ENCODE measurements at places on chromosomes 2 and 18.

DNA sequence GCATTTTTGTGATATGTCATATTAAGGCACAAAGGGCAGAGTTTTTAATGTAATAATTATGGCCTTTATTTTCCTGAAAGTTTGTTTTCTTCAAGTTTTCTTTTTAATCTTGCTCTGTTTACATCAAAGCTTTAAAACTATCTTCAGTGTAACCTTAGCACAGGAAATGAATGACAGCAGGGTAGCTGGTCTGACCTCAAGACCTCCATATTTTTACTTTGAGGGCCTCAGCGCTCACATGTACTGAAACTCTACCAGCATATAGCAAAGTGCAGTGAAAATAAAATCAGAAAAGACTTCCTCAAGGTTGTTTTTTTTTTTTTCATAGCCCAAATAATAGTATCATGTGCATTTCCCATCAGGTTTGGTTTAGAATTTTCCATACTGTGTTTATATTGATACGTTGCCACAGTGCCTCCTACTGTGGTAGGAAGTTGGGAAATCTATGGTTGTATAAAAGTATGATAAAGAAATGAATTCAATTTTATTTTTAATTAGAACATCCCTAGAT lies 163.4 kb downstream of the UBE2E3 start:
- no peak for DNase-seq

DNA sequence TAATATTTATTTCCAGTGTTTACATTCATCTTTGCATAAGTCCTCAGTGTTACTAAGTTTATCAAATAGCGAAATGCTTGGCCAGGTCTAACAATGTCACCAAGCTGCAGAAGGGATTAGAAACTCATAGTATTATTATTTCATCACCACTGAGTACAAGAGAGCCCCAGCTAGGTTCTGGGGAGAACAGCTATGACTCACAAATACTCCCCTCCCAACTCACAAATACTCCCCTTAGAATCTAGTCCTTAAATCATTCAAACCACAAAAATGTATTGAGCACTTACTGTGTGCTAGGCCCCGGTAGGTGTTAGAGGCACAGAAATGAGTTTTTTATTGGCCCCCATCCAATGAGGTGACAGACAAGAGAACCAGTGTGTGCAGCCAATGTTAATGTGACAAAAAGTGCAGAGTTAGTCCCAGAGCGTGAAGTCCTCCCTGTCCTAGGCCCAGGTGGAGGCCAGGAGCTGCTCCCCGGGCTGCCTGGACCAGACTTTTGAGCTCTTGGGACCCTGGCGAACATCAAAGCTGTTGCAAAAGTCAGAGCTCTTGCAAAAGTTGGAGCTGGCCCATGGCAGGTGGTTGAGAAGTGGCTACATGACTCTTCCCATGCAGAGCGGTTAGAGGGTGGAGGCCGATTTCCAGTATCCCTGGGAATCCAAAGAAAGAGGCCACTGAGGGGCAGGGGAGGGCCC lies 9.8 kb downstream of the STEAP3 start:
- DNase-seq: no peak

GRCh38 chr2:222892321-222892720 lies 31.5 kb downstream of the ACSL3 start:
- DNase-seq: no peak

DNA sequence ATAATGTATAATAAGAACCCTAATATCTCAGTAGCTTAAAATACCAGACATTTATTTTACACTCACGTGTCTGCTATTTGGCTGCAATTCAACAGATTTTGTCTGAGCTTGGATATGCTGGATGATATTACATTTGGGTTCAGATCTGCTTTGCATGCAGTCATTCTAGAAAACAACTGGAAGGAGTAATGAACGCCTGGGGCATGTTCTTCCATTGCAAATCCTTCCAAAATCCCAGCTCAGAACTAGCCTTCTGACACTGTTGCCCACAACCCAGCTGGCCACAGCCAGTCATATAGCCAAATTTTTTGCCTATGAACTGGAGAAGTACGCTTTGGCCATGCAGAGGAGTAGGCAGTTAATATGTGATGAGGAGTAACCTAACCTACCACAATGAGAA lies 597.8 kb upstream of the VRK2 start:
- DNase-seq: no peak

GRCh38 chr2:100853909-100854810 lies 34.2 kb downstream of the NPAS2 start:
- no peak for DNase-seq

DNA sequence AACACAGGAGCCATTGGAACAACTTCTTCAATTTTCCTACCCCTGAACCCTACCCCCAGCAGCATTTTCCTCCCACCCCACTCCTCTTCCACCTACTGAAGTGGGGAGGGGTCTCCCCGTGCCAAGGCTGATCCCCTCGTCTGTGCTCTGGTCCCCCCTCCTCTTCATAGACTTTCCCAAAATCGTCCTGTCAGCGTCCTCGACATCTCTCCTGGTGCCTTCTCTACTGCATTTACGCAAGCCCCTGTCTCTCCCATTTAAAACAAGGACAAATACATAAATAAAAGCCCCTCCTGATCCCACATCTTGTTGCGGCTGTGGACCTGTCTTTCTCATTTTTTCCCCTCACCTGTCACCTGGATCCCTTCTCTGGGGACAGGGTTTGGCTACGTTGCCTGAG lies 42.2 kb downstream of the EMX1 start:
- DNase-seq: no peak

GRCh38 chr18:13183790-13184189 lies 34.8 kb upstream of the LDLRAD4 start:
- DNase-seq: no peak

GRCh38 chr2:15956230-15956629 lies 15.9 kb downstream of the MYCN start:
- no peak for DNase-seq

DNA sequence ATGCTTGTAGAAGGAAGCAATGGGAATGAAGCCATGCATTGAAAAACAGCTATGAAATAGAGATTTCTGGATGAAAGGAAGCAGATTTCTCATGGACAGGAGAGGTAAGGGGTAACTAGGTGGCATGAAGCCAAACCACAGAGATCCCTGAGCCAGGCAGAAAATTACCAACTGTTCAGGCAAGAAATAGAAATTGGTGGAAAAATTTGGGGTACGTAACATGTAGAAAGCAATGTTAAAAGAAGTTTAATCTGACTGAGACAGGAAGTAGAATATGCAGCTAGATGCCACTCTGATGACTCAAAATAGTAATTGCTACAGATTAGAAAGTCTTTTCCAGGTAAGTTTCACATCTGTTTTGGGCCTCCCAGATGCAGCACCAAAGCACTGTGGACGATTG lies 928.5 kb upstream of the CELF4 start:
- DNase-seq: no peak

DNA sequence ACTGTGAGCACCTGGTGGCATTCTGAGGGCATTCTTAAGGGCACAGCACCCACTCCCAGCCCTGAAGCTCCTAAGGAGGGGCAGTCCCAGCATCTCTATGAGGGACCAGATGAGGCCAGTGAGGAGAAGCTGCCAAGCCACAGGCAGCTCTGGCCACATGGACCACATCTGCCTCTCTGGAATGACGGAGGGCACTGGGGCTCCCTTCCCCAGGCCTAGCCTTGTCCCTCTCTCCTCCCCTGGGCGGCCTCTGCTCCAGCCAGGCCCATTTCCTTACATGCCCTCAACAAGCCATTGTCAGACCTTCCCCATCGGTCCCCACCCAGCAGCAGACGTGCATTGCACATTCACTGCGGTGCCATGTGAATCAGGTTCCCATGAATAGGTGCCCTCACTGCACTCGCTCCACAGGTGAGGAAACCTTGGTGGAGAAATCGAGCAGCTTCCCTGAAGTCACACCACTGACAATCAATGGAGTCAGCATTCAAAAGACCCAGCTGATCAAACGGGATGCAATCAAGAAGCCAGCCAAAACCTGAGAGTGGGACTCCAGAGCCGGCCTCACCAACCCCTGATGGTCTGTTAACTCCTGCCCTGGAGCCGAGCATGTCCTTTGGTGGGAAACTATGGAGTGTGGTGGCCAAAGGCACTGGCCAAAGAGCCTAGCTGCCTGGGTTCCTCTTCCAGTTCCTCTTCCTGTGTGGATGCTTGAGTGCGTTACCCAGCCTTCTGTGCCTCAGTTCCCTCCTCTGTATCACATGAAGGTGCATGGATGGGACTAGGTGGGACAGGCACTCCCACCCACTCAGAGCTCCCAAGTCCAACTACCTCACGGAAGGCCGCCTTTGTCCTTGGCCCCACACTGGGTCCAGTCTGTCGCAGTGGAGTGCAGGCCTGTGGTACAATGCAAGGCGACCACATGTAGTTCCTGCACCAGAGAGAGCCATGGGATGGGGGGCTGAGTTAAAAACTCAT lies 147.3 kb downstream of the ZFP36L2 start:
- DNase-seq: no peak

DNA sequence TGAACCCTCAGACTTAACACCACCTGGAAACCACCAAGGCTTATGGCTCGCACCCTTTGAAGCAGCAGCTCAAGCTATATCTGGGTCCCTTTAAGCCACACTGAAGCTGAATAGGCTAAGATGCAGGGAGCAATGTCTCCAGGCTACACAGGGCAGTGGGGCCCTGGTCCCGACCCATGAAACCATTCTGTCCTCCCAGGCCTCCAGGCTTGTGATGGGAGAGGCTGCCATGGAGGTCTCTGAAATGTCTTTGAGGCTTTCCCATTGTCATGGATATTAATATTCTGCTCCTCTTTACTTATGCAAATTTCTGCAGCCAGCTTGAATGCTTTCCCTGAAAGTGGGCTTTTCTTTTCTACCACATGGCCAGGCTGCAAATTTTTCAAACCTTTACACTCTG lies 608.7 kb downstream of the CNTNAP5 start:
- DNase-seq: no peak

GRCh38 chr2:139916822-139917221 lies 1136.6 kb upstream of the NXPH2 start:
- DNase-seq: no peak

DNA sequence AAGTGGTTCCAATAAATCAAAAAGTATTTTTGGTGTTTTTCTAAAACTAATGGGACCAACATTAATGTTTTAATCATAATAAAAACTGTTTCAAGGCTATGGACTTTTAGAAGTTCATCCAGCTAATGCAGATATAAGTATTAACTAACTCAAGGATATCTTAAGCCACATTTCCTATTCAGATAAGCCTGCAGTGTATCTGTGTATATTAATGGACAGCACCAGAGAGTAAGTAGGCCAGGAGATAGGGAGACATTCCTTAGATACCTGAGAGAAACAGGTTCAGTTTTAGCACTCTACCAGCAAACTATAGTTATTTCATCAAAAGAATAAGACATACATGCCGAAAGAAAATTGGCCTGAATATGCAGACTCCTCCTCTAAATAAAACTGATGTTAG lies 27.3 kb downstream of the PREPL start:
- no peak for DNase-seq

DNA sequence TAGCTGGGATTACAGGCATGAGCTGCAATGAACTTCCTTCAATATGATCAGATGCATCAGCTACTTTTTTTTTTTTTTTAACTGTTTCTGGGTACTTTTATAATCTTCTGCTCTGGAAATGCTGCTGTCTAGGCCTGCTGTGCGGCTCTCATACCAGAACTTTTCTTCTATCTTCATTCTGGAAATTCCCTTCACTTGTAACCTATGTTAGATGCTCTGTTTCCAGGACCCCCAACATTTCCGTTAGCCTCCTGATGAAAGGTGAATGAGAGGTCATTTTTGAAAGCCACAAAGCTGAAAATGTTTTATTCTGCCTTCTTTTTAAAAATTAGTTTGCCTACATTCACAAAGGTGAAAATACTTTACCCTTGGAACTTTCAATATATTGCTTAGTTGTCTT lies 8.6 kb downstream of the AGFG1 start:
- DNase-seq: no peak

DNA sequence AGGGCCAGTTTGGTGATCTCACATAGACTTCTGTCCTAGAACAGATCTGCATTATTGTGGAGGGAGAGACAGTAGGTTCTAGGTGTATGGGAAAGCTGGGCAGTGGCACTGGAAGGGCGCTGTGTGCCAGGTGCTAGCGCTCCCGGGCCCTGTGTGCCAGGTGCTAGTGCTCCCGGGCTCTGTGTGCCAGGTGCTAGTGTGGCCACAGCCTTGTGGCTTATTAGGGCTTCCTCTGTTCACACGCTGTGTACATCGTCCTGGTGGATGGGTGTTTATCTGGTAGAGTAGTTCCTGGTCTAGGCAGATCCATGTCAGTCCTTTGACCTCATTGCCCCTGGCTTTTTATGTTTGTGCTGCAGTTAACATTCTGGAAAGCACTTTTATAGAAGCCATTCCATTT lies 263.4 kb downstream of the AGAP1 start:
- DNase-seq: no peak

GRCh38 chr2:152396051-152396511 lies 61.1 kb downstream of the FMNL2 start:
- no peak for DNase-seq

- DNase-seq: no peak
These were observed 105.5 kb upstream of the RNF152 start for GRCh38 chr18:61998335-61998734.

DNA sequence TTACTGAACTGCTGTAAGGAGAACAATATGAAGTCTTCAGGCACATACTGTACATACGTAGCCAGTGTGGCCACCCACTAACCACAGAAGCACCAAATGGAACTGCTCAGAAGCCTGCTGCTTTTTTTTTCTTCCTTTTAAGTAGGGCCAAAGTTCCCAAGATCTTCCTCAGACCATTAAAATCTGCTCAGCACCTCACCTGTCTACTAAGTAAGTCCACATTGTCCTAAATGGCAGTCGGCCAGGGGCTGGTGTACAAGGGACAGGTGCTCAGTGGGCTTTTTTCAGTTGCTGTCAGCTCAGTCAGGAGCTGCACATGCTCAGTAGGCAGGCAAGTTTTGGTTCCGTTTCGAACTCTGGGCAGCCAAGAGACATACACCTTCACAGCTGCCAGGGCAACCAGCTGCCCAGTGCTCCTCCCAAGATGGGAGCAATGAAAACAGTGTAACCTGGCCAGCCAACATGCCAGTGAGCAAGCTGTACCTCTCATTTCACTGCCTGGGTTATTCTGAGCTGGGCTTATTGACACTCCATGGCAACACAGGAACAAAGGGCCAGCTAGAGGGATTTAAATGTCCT lies 86.1 kb downstream of the ACVR1 start:
- no peak for DNase-seq

- DNase-seq: no peak
These were observed 610.2 kb upstream of the SYT4 start for GRCh38 chr18:43887491-43887890.

- no peak for DNase-seq
These were observed 29.4 kb upstream of the DYSF start for GRCh38 chr2:71423817-71424420.

GRCh38 chr2:134401789-134402188 lies 147.9 kb downstream of the MGAT5 start:
- no peak for DNase-seq

GRCh38 chr2:33929467-33929866 lies 330.4 kb upstream of the FAM98A start:
- DNase-seq: no peak

GRCh38 chr18:8800876-8801262 lies 95.5 kb downstream of the MTCL1 start:
- DNase-seq: no peak

DNA sequence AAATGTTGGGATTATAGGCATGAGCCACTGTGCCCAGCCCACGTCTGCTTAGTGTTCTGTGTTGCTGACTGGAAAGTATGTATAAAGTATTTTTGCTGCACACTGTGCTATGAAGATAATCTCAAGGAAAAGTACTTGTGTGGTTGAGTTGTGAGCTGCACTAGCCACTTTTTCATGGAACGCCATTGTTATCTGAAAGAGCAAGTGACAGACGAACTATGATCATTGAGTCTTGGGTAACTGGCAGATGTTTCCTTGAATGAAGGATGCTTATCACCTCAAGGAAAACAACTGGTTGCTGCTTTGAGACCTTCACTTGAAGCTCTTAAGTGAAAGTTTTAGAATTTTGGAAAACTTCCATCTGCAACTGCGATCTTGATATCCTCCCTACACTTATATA lies 82.2 kb upstream of the KCTD1 start:
- DNase-seq: no peak

All from activated effector memory CD4-positive, alpha-beta T cell treated with Interleukin-2 at 50 U/mL for 16 hours (primary cell).